CD4-positive, alpha-beta T cell treated with Interferon alpha-2 for 1 hour (primary cell): ENCODE measurements at places on chromosomes 1 and 21.
A peak's percentile ranks its signal among the peaks of the same experiment; 100 is the strongest.

GRCh38 chr1:30318413-30318812 lies 405.0 kb downstream of the MATN1 start:
- DNase-seq = no peak

GRCh38 chr1:239677362-239677761 lies 291.0 kb downstream of the CHRM3 start:
- DNase-seq = no peak

- no peak for DNase-seq
Measured at GRCh38 chr1:65606426-65606825, 186.0 kb downstream of the LEPR start.

GRCh38 chr1:184755226-184756065 lies 788 bp upstream of the EDEM3 start:
- peak; percentile 35 for DNase-seq

DNA sequence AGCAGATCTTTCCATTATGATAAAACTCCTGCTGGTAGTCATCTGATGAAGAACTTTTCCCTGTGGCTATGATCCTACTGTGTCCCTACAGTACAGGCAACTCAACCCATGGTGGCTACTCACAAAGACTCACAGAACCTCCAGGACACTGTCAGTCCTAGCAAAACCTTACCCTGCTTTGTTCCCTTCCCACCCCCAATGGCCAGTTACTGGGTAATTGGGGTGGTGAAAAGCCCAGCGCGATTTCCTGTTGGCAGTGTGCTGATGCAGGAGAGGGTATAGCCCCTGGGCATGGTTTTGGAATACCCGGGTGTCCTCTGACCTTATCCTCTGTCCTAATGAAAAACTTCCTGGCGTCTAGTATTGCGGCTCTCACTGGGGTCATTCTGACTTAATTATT lies 533 bp upstream of the RGL1 start:
- no peak for DNase-seq

DNA sequence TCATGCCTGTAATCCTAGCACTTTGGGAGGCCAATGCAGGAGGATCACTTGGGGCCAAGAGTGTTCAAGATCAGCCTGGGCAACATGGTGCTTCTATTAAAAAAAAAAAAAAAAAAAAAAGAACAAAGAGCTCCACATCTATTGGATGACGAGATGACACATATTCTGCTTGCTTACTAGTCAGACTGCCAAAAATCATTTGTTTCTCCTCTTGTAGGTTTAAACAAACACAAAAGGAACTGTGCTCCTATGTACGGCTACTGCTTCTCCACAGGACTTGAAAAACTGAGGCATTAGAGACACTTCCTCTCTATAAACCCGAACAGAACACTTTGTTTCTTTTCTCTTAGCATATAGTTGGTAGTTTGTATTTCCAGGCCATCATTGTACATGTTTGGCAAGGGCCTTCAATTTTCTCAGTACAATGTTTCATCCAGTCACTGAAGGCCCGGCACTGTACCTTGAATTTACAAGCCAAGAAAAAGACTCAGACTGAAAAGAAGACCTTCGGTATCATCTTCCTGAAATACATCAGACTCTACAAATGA lies 6.0 kb downstream of the TRIT1 start:
- DNase-seq = no peak

GRCh38 chr1:201907621-201908020 lies 18.9 kb downstream of the SHISA4 start:
- no peak for DNase-seq

DNA sequence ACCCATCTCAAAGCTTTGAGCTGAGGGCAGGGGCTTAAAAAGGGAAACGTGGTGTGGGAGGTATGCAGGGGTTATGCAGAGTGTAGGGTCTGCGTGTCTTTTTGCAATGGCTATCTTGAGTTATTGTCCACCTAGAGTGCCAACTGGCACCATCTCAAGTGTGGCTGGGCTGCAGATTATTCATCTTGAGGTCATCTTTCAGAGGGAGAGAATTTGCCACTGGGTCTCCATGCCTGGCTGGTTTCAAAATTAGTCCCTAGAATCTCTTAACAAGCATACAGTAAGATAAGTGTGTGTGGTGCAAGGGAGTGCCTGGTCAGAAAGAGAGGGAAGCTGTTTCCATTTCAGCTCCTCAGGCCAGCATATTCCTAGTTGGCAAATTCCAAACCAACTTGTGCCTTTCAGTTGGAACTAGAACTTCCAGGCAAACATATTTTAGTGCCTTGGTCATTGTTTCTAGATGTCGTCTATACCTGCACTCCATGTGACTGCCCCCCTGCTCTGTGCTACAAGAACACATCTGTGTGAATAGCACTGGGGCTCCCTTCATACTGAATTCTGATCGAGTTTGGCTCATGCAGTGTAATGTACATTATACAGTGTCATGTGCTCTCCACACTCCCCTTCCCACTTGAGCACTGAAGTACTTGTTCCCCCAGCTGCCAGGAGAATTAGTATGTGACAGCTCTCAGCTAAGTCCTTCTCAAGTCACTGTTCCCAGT lies 5.0 kb upstream of the OR2T8 start:
- DNase-seq = no peak

- no peak for DNase-seq
Measured at GRCh38 chr1:196393742-196394141, 214.5 kb downstream of the KCNT2 start.

DNA sequence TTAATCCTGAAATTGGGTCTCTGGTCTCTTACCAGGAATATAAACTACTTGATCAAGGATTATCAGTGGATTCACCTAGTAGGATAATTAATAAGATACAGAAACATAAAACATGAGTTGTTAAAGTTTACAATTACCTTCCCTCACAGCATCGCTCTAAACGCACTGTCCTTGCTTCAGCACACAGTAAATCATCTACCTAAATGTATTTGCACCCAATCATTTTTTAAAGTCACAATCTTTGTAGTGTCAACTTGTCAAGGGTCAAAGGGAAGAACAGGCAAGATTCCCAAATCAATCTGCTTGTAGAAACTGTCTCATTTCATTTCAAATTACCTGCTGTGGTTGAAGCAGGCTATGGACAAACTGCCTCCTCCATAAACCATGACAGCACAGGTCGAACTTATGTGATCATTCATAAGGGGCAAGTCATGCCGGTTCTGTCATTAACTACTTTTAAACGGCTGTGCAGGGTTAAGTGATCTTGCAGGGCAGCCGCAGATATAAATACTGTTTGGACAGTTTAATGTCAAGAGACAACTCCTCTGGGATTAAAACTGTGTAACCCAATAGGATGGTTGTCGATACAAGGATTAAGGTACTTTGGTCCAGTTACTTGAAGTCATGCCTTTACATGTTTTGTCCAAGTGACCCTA lies 93.6 kb downstream of the ZNF281 start:
- DNase-seq = no peak

GRCh38 chr1:77636864-77637263 lies 45.6 kb downstream of the ZZZ3 start:
- no peak for DNase-seq

- no peak for DNase-seq
Measured at GRCh38 chr1:218702775-218703174, 357.6 kb downstream of the TGFB2 start.

DNA sequence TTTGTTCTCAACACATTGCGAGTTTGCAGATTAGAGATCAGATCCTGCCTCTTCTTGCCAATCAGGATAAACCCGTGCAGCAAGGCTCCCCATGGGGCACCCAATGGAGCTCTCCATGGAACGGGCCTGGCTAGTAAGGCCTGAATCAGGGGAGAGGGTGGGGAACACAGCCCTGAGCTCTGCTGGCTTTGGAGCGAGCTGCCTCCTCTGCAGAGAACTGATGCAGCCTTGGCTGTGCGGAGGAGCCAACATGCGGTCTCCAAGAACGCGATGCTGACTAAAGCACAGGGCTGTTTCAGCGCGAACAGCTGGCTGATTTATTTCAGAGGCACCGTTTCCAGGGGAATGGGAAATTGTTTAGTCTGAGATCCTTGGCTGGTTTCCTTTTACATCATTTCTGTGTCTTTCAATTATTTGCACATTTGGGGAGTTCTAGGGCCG lies 139.7 kb downstream of the TSEN15 start:
- no peak for DNase-seq

DNA sequence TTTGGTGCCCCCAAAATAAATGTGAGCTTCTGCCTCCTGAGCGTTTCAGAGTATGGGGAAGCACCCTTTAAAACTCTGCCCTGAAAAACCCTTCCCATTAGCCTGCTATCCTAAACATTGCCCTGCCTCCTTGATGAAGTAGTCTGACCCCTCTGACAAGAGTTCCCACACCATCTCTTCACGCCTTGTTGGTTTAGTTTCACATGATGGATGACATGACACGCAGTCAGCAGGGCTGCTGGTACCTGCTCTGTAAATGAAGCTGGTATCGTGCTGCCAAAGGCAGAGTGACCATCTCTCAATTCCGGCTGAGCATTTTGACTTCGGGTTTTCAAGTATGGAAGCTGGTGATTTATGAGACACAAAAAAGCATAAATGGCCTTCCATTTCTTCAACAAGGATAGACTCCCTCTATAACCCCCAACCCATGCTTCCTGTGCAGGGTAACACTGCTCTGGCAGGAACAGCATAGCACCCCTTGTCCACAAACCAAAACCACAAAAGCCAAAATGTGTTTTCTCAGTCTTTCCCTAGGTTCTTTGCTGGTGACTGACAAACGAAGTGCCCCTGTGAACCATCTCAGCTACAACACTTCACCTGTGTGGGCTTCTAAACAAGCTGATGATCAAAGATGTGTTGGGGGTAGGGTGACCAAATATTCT lies 444.6 kb downstream of the NUF2 start:
- no peak for DNase-seq

DNA sequence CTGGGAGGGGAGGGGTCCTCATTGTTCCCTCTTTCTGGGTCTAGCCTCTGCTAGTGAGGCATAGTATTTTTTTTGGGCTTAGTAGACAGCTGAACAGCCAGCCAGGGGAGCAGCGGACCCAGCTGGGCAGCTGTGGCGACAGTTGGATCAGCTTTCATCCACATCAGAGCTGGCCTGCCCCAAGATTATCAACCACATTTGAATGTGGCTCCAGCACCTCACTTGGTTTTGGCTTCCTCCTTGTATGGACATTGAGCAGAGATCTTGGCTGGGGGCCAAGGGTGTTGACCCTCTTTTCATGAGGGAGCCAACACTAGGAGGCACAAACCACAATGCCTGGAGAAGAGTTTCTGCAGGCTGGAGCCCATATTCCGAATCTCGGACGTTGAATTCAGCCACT lies 25.0 kb downstream of the WNT4 start:
- no peak for DNase-seq

GRCh38 chr1:47752559-47752958 lies 244.6 kb downstream of the TRABD2B start:
- no peak for DNase-seq

DNA sequence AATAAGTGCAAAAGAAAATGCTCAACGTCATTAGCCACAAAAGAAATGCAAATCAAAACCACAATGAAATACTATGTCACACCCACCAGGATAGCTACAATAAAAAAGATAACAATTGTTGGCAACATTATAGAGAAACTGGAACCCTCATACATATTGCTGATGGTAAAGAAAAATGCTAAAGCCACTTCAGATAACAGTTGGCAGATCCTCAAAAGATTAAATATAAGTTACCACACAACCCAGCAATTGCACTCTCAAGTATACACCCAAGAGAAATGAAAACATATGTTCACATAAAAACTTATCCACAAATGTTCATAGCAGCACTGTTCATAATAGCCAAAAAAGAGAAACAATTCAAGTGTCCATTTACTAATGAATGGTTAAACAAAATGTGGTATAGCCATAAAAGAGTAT lies 20.7 kb downstream of the TRIM33 start:
- DNase-seq = no peak

- DNase-seq = no peak
Measured at GRCh38 chr1:147567594-147568381, 26.5 kb downstream of the BCL9 start.

DNA sequence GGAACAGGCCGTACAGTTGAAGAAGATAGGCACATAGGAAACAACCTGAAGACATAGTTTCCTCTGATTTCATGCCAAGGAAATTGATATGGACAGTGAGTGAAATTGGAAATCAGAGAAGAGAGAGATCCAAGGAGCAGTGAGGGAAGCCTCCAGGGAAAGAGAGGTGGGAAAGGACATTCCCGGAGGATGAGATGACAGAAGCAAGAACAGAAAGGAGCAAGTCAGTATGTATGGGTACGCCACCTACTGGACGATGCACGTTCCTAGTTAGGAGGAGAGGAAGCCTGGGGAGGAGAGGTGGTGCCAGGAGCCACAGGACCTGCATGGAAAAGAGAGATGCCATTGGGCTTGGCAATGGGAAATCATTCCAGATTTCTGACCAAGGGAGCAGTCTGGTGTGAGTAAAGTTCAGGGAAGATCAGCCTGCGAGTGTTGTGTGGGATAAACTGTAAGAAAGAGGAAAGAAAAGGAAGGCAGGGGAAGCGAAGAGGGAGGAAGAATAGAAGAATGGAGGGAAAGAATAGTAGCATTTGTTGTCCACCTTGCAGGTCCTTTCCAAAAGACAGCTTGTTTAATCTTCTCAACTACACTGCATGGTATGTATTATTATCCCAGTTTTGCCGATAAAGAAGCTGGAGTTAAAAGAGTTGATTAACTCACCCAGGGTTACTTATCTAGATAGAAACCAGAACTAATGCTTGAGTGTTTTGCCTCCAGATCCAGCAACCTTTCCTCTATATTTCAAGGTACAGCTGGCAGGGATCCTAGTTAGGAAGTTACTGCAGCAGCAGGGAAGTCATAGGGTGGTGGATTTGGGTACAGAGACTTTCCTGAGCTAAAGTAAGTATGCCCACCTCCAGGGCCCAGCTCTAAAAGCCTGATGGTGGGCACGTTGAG lies 27.4 kb downstream of the C1orf116 start:
- peak; percentile 12 for DNase-seq

DNA sequence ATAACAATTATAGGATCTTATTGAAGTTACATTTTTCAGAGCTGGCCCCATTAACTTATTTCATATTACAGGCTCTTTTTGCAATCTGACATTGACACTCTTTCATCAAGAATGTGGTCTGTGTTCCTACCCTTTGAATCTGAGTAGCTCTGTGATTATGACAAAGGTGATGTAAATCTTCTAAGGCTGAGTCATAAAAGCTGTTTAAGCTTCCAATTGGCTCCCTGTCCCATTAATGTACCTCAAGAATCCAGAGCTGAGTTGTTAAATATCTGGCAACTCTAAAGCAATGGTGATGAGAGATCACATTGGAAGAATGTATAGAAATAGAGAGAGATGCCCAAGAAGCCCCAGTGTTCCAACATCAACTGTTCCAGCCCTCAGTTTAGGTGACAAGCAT lies 178.5 kb upstream of the DEPDC1 start:
- DNase-seq = no peak

DNA sequence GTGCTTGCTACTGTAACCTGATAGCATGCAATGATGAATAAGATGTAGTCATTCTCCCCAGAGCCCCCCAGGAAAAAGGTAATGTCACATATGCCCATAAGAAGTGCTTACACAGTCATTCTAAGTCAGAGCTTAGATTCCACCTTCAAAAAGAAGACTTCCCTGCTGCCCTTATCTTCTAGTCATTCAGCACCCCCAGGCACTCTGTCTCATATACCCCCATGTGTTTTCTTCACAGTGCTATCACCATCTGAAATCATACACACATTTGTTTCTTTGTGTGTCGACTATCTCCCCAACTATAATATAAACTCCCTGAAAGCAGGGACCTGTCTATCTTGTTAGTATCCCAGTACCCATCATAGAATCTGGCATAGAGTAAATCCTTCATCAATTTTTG lies 16.2 kb upstream of the OTUD3 start:
- DNase-seq = no peak
